ENCODE measurements at places on chromosomes 3 and 15.

- no peak for DNase-seq
Observed at GRCh38 chr3:157718800-157719199, 215.6 kb upstream of the VEPH1 start.

- no peak for DNase-seq
Observed at GRCh38 chr15:80945605-80946004, 44.0 kb downstream of the MESD start.

- DNase-seq: peak; percentile 84
Observed at GRCh38 chr3:149808209-149808829, 4.7 kb upstream of the RNF13 start.

GRCh38 chr3:41101231-41101630, 98.1 kb upstream of the CTNNB1 start:
- DNase-seq: no peak

GRCh38 chr15:38536201-38536676, 28.4 kb downstream of the RASGRP1 start:
- DNase-seq: no peak

DNA sequence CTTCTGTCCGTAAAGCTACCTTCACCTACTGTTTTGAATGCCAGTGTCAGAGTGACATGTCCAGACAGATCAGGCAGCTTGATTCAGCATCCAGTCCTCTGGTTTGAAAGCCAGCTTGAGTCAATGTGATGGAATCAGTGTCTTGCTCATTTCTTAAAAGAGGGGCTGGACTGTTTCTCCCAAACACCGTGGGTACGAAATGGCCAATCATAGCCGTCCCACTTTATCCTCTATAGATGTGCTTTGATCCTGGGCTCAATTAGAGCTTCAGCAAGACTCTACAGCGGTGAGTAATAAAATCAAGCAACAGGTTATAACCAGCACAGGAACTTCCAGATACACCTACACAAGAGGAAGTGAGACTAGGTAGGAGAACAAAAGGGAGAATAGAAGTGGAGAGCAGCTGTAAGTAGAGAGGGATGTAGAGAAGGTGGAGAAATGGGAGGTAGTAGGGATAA, 17.0 kb upstream of the OR5K1 start:
- DNase-seq: no peak

DNA sequence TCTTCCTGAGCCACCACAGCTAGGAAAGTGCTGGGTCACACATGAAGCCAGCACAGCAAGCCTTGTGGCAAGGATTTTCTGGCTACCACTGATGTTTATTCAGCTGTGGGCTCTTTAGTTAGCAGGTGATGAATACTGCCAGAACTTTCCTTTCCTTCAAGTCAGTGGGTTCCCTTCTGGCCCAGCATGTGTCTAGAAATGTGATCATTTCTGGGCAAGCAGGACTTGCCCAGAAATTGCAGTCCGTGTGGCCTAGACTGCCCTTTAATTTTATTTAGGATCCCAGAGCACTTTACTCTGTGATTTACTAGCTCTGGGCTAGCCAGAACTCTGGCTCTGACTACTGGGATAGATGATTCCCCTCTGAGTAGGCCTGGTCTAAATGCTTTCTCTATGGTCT, 397.5 kb downstream of the ZIC4 start:
- DNase-seq: no peak

- no peak for DNase-seq
Observed at GRCh38 chr3:42876940-42877720, 1.5 kb upstream of the CYP8B1 start.

DNA sequence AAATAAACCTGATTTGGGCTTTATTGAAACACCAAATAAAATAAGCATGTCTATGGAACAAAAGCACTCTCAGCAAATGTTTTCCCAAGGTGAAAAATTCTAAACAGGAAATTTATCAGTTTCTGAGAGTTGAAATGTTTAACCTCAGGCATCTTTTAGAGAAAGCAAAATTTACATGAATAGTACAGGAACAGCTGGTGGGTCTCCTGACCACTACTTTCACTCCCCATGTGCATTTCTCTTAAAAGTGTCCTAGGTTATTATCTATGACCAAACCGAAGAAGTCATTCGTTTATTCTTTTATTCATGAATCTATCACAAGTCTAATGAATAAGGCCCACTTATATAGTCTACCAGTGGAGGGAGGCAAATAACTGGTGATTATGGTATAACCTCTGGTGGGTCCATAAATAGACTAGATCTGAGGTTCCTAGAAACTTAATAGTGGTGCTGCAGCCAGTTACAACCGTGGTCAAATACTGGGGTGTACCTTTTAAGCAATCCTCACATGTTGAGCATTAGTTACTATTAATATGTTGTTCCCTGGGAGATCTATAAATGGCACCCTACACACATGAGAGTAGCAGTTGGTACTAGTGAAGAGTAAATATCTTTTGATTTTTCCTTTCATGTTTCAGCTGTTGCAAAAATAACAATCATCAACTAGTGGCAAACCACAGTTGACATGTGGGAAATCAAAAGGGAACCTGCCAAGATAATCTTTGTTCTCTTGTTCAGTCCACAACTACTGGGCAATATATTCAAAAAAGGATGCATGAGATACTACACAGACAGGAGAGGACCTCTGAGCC, 169.3 kb upstream of the STAC start:
- DNase-seq: no peak

GRCh38 chr3:168029705-168030104, 66.0 kb downstream of the GOLIM4 start:
- DNase-seq: no peak

DNA sequence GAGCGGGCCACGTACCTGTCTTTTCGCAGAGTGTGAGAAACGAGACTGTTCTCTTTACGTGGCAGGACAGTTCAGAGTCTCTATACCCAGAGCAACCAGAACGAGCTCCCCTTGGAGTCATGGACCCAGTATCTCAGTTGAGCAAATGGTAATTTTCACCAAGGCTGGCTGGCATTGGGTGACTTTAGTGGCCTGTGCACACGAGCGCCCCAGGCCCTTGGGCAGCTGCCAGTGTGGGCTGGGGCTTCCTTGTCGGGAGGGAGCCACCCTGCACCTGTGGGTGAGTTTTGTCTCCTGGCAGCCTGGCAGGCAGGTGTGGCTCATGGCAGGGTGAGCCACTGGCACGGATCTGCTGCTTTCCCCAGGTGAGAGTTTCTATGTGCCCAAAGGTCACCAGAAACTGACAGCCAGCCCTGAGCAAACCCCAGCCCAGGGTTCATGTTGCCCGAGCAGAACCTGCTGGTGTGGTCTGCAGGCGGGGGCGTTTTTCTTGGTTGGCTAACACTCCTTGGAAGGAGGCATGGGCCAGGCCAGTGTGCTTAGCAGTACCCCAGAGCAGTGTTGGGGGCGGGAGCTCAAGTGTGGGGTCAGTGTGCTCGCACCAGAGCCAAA, 135.0 kb downstream of the TJP1 start:
- DNase-seq: no peak

DNA sequence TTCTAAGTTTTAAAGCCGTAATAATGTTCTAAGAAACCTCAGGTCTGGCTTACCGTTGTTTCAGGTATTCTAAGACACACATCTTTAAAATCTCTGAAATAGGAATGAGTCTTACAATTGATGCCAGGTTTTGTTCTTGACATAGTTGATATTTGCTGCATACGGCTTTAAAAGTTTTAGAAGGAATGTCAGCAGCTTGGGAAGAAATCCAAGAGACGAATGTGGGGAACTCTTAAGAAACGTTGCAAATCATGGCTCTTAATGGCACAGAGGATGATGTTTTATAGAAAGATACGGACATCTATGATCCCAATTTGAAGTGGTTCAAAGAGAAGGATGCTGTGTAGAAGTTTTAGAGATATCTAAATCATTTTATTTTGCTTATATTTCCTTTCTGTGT, 11.5 kb downstream of the NUDT16 start:
- DNase-seq: no peak

DNA sequence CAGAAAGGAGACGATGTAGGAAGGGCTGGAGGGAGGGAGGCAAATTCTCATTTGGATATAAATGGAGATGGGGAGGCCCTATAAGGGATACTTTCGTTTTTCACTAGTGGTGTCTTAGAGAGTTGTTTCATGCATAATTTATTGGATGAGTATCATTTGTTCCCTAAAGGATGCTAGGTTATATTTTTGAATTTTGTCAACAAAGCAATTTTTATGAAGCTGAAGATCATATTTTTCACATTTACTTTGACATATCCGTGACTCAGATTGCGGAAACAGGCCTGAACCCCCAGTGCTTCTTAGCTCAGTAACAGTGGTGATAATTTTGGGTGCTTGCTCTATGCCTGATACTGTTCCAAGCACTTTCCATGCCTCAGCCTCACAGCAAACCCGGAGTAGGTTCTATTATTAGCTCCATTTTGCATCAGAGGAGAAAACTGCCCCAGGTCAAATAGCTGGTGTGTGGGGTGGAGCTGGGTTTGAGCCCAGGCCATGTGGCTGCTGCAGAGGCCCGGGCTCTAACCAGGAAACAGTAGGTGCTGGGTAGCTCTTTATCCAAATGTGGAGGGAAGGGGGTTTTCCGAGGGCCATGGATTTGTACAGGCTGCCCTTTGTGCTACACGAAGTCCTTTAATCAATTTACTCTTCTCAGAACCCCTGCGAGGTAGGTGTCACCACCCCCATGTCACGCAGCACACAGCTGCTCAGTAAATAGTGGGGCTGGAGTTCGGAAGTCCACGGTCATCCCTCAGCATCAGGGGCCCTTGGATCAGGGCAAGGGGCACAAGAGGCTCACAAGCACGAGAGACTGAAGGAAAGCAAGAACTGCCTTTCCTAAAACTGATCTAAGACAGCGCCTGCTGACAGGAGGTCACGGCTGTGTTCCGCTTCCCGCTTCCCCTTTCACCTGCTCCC, 99.1 kb downstream of the SLC49A4 start:
- peak; percentile 64 for DNase-seq

GRCh38 chr3:42057561-42058211, 33.5 kb upstream of the TRAK1 start:
- no peak for DNase-seq

DNA sequence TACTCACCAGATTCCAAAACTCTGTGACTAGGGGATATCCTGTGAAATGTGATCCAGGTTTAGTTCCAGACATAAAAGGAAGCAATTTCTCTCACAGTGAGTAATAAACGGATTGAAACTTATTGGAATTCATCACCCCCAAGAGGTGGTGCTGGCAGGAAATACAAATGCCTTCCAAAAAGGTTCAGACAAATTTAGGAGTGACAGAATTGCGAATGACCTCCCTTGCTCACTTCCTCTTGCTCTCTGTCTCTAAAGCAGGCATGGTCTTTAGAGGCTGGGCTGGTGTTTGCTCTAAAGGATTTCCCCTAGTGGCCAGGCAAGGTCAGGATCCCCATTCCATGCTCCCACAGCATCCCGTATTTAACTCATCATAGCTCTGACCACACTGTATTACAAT, 449.4 kb upstream of the PPP2R3A start:
- peak; percentile 53 for DNase-seq

GRCh38 chr3:127698691-127699415, 26.1 kb downstream of the ABTB1 start:
- no peak for DNase-seq
